Renal cortex interstitium (tissue), 15 donors: ENCODE measurements at places on chromosomes 12 and 14.

- no peak for DNase-seq
Measured at GRCh38 chr14:75163677-75164076, 12.7 kb downstream of the TMED10 start.

- DNase-seq = no peak
Measured at GRCh38 chr12:45231515-45232145, 15.7 kb downstream of the ANO6 start.

GRCh38 chr12:121240484-121241101 lies 30.7 kb downstream of the P2RX4 start:
- peak; percentile 64 for DNase-seq

DNA sequence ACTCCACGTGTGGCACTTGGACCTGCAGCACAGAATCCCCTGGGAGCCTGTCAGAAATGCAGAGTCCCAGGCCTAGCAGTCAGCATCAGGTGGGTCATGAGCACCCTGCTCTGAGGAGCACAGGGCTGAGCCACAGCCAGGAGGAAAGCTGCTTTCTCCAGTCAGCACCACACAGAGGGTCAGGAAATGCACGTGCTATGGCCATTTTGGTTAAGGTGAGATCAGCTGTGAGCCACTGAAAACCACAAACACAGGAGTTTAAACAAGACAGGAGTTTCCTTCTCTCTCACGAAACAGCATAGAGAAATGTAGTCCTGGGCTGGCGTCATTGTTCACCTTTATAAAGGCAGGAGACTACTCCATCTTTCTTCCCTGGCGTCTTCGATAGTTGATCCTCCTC lies 204.5 kb upstream of the SFSWAP start:
- DNase-seq = no peak

DNA sequence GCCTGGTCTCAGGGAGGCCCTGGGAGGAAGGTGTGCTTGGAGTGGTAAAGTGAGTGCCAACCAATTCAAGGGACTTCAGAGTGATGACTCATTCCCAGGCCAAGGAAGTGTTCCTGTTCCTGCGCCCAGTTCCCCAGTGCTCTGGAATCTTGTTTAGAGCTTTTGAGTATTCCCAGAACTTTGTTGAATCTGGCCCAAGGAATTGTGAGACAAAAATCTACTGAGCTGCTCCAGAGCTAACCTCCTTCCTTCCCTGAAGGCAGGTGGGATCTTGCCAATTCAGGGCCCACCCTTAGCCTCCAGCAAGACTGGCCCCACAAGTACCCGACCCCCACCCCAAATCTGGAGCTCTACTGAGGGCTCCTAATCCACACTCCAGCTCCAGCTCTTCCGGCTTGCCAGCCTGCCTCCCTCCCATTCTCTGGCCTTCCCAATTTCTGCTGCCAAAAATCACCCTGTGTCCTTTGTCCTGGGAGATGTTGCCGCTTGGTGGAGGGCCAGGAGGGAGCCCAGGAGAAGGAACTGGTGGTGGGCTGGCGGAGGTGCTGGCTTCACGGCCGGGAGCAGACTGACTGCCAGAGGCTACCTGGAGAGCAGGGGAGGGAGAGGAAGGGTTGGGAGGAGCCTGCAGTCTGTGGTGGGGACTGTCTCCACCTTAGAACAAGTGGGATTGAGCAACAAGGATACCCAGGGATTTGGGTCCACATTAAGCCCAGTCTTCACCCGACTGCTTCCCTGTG lies 2.0 kb upstream of the ATN1 start:
- no peak for DNase-seq
